ENCODE measurements at places on chromosomes 3 and 15.
A peak's percentile ranks its signal among the peaks of the same experiment; 100 is the strongest.

DNA sequence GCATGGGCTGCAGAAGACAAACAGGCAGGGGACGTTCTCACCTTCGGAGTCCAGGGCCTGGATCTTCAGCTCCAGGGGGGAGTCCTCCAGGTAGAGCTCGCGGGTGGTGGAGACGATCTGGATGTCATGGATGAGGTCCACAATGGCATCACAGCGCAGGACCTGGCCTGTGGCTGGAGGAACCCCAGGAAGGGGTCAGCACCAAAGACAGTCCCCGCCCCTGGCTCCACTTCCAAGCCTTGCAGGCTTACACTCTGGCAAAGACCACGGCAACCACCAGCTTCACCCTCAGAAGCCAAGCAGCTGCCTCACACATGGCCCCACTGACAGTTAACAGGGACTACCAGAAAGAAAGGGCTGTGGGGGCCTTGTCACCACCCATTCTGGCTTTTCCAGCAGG lies 22.8 kb downstream of the NUP210 start:
- DNase-seq, result no peak

DNA sequence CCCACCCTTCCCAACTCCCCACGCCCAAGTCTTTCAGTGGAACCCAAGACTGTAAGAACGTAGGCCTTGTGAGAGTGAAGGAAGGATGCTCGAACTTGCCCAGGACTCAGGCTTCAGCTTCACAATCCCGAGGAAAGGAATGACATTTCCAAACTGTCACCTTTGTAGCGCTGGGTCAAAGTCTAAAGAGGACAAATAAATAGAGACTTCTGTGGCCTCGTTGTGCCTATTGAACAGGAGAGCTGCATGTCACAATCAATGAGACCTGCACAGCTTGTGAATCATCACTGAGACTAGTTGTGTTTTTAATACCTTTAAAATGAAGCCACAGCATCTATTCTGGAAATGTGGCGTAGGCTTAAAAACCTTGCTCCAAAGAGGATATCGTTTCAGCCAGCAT lies 222.8 kb upstream of the ST8SIA2 start:
- DNase-seq, result no peak

- DNase-seq, result no peak
Observed at GRCh38 chr3:193816656-193817311, 223.8 kb downstream of the OPA1 start.

DNA sequence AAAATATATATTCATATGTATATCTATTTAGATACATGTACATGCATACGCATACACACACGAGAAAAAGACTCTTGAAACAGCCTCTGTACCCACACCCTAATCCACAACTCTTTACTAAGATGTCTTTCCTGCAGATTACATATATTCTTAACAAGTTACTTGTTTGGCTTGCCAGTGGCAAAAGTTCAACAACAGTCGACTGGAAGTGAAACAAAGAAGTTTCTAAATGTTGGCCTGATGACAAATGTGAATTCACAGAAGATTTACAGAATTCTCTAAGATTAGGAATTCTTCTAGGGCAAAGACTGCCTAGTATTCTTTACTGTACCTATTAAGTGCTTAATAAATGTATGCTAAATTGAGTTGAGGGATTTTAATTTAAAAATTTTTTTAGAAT lies 116.8 kb downstream of the CDIN1 start:
- DNase-seq, result no peak

DNA sequence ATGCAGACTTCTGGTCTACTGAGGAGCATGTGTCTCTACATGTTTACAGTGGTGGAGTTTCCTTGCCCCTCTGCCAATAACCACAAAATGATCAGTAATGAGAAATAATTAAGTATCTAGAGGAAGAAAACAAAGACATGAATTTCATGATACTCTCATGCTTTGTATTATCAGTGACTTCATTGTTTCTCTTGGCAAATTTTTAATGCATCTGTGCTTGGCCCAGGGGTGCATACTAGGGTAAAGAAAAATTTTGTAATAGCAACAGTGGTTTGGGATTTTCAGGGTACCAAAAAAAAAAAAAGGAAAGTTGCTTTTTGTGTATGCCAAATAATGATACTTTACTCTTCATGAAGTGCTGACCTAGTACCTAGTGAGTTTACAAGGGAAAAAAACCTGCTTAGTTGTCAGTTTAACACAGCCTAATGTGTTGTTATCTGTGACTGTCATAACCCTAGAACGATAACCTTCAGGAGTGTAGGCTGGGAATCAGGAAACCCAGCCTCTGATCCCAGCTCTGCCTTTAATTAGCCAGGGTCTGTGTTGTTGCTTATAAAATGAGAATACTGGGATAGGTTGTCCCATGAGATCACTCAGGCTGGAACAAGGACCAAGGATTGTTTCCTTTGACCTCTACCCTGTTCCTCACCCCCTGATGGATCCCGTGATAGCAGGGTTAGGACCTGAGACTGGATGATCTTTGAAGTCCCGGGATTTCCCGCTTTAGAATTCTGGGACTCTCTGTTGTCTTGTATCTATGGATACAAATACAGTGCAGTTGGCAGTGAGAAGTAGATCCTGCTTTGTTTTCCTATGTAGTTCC lies 117.5 kb downstream of the CMSS1 start:
- no peak for DNase-seq

DNA sequence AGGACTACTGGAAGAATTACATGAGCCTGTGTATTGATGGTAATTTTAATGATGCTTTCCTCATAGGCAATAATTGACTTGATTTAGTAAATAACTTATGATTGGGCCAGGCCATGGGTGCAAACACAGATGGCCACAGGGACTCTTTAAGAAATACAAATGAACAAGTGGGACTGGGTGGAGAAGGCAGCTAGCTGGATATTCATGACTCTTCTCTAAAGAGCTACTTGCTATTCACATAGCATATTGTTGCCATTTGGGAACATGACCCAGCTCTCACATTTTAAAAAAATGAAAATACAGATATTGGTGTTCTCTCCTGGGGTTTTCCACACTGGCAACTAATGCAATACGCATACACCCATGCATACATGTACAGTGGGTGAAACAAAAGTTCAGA lies 178.3 kb downstream of the PTPRG start:
- DNase-seq, result no peak

DNA sequence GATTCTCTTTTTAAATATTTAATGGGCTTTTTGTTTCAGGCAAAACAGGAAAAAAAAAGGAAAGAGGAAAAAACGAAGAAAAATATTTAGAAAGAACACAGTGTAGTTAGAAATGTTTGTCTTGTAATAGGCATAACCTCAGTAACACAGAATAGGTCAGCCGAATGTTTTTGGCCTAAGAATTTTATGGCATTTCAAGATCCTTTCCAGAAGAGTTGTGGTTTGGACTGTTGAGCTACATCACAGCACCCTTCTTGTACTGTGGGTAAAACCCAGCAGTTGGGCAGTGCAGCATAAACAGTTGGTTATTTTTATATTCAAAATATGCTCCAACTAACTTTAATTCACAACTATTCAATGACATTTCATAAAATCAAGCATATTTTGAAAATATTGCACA lies 474.4 kb upstream of the AGTR1 start:
- no peak for DNase-seq

DNA sequence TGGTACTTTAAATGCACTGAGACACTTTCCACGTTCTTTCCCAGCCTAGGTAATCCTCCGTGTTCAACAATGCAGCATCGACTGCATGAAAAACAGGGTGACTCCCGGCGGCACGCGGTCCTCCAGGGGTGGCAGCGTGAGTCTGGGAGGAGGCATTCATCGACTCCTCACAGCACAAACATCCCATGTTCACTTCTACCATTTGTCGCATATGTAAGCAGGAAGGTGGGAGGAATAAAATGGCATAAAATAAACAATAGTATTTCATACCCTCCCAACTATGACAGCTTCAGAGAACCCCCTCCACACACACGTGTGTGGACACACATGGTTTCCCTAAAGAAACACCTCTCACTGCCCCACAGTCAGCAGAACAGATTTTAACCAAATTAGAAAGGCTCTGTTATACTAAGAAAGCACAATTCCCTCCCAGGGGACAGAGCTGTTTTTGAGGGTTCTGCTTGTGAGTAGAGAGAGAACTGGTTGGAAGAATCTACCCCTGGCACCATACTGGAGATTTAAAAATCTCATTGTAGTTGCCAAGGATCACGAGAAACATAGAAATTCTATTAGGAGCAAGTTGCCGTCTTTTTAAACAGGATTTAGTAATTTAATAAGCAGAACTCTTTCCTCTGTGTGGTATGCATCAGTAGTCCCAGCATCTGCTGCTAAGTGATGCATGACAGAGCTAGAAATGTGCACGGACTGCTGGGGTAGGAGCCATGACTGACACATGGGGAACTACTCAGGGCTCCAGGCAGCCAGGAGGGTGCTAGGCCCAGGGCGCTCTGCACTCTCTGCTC lies 6.0 kb downstream of the FAM43A start:
- DNase-seq, result no peak

DNA sequence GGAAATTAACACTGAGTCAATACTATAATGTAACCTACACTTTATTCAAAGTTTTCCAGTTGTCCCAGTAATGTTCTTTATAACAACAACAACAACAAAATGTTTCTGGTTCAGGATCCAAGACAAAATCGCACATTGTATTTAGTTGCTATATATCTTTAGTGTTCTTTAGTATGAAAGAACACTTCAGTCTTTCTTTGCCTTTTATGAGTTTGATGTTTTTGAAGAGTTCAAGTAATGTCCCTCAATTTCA lies 7.6 kb upstream of the GRAMD1C start:
- DNase-seq, result no peak

- no peak for DNase-seq
Observed at GRCh38 chr3:30682434-30683155, 76.2 kb downstream of the TGFBR2 start.

DNA sequence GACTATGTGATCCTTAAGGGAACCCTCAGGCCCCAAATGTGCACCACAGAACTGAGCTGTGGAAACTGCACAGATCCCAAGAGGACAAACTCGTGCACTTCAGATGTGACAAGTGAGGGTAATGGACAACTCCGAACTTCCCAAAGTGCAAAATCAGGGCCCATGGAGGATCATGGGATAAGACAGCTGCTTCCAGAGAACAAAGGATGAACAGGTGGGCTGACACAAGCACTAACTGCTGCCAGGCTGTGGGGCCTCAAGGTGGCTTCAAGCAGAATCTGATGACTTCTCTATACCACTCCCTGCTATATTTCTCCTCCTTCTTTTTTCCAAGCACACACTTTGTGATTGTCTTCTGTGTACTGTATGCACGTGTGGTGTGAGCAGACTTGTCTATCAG lies 5.4 kb downstream of the TARS3 start:
- DNase-seq, result no peak

- no peak for DNase-seq
Observed at GRCh38 chr3:71341721-71342120, 241.8 kb downstream of the FOXP1 start.

- DNase-seq, result no peak
Observed at GRCh38 chr3:187567661-187568121, 102.5 kb downstream of the SST start.

- DNase-seq, result no peak
Observed at GRCh38 chr3:184595726-184596125, 34.1 kb downstream of the EPHB3 start.

DNA sequence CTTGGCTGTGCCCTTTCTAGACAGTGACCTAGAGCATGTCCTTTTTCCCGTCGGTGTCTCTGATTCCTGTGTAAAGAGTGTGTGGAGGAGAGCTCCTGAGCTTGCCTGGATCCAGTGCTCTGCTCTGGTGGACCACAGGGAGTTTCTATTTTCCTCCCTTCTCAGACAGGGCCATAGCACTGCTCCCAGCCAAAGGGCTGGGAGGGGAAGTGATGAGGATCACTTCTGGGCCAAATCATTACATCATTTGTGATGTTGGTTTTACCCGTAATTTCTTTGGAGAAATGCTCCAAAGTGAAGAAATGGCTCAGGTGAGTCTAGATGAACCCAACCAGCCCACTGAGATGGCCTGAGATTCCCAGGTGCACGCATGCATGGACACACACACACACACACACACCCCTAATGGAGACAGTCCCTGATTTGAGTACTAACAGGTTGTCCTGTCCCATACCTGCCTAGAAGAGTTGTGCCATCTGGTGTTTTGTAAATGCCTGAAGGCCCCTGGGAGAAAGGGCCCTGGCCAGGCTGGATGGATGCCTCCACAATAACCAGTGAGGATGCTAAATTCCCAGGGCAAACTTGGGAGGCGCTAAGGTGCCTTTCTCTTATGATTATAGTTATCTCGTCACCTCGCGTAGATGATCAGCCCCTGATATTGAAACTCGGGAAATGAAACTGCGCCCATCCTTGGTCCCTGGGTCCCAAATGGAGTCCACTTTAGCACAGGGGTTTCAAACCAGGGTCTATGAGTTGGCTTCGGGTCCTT lies 86.9 kb downstream of the ASB7 start:
- no peak for DNase-seq

DNA sequence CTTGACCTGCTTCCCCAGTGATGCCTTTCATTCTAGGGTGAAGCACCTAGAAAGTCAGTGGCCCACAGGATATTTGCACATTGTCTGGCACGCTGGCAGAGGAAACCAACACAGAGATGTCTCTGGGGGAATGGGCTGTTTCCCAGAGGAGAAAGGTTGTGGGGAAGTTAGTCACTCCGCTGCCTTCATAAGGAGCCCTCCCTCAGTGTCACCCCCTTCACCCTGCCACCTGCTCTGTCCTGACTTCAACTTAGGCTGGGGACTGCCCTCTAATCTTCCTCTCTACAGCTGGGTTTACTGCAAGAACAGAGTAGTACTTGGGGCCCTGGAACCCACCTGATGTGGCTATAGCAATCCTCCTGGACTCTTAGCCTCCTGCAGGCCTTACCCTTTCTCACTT lies 5.7 kb downstream of the KLHDC8B start:
- no peak for DNase-seq

DNA sequence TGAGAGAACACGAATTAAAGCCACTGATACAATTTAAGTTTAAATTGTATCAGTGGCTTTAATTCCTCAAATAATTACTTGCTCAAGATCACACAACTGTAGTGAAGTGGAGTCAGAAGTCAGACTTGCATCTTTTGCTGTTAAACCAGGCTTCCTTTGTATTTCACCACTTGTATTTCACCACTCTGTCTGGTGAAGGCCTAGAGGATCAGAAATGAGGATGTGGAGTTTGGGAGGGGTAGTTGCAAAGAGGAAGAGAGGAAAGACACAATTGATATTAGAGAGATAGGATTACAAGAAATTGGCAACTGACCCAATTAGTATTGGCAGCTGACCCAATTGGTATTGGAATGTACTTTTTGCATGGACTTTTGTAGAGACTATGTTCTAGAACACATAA lies 288.1 kb upstream of the GPR149 start:
- DNase-seq, result no peak

GRCh38 chr3:120147072-120147871 lies 53.0 kb upstream of the GSK3B start:
- DNase-seq, result peak; percentile 26
